Hypothalamus (tissue), 51 donors: ENCODE measurements at places on chromosomes 7 and 10.

GRCh38 chr10:90945491-90946070, 24.7 kb upstream of the ANKRD1 start:
- no peak for DNase-seq

DNA sequence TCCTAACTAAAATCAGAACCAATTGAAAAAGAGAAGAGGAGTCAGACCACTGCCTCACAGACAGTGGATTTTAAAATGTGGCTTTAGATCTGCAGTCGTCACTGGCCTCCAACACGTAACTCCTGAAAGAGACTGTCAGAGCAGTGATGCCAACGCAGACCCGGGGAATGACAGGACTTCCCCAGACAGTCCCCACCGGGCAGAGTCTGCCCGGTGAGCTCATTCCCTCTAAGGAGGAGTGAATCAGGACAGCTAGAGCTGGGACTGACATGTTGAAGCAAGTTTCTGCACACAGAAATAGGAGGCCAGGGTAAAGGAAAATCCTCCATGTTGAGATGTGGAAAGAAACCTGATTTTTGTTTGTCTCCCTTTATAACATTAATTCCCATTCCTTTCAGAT, 105.0 kb downstream of the TES start:
- DNase-seq, result no peak

DNA sequence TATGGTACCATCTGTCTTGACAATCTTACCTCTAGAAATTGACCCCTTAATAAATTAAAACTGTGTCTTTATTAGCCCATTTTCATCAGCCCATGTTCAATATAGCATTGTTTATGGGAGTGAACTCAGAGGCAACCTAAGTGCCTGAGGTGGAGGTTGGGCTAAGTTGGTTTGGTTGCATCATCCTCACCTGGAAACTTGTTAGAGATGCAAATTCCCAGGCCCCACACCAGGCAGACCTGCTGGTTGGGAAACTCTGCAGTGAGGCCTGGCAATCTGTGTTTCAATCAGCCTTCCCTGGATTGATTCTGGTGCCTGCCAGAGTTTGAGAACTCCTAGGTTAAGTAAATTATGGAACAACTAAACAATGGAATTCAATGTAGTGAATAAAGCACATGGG, 9.4 kb upstream of the FAM170B start:
- no peak for DNase-seq

DNA sequence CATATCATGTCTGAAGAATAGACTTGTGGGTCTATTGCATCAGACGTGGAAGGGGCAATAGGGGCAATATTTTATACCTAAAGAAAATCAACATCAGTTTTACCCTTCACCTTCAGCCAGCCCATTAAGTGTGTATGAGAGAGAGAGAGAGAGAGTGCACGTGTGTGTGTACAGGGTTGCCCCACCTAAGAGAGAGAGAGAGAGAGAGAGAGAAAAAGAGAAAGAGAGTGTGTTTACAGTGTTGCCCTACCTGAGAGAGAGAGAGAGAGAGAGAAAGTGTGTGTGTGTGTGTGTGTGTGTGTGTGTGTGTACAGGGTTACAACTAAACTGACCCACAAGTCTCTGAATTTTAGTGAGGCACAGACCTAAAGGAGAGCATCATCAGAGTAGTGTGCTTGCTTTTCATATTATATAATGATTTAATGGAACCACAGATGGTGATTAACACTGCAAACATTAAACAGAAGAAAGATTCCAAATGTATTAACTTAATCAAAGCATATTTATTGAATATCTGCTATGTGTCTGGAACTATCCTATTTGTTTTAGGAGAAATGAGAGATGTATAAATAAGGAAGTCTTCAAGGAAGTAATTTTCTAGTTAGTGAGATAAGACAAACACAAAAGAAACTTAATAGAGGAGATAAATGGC, 66.8 kb downstream of the CD36 start:
- DNase-seq, result no peak

GRCh38 chr10:110903280-110904278, 15.4 kb downstream of the BBIP1 start:
- DNase-seq, result no peak

GRCh38 chr7:108156897-108157605, 26.9 kb upstream of the LAMB4 start:
- no peak for DNase-seq

DNA sequence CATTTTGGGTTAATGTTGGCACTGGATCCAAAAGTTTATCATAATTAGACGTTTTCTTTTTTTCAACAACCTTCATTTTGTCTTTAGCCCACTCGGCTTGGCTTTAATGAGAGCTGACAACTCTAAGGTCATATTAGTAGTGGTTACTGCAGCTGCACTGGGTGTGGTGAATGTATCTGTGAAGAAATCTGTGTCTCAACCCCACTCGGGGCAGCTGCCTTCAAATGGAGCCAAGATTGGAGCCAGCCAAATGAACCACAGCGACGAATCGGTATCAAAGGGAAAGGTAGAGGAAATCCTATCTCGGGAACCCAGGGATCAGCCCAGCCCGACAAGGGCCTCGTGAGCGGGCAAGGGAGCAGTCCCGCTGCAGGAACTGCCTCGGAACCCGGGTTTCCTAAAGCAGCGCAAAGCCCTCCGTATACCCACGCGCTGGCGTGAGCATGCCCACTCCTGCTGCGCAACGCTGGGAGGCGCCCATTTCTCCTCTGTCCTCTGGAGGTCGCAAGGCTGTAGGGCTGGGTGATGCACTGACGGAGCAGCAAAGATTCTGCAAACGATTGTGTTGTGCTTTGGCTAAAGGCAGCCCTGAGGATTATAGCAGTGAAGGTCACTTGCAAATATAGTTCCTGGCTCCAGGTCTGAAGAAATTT, 98.7 kb upstream of the MBL2 start:
- no peak for DNase-seq

DNA sequence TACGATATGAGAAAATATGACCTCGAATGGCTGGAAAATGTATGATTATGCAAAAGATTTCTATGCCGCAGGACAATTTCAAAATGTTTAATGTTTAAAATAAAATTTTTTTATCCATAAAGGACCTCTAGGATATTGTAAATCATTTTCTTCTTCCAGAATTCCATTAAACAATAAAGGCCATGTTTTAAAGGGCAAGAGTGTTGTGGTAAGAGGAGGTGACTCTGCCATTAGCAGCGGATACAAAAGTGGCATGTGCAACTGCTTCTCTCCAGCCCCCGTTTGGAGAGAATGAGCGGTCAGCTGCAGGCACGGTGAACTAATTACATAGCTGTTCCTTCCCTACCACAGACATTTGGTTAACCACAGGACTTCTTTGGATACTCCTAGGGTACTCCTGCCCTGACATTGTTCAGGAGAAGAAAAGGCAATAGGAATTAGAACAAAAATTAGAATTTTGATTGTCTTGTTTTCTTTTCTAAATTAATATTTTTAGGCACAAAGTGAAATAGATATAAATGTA, 63.8 kb downstream of the HBP1 start:
- DNase-seq, result no peak

DNA sequence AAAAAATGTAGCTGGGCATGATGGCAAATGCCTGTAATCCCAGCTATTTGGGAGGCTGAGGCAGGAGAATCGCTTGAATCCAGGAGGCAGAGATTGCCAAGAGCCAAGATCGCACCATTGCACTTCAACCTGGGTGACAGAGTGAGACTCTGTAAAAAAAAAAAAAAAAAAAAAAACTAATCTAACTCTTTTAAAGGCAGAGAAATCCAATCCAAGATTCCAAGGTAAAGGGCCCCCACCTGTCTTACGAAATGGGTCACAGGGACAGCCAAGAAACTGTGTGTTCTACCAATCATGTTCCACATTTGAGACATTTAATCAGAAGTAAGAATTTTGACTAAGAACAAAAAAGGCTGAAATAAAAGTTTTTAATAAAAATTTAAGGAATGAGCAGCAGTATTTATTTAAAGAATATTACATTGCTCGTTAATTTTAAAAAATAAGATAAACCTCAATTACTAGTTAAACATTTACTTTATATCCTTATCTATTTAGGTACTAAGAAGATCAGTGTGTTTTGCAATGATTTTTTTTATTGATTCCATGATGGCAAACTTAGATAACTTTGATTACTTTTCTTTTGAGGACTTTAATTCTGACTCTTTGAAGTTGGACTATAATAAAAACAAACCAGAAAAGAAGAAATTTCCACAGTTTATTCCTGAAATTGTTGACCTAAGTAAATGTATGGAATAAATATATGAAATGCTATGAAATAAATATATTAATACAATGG, 6.7 kb upstream of the OAT start:
- no peak for DNase-seq

- peak; percentile 89 for DNase-seq
Measured at GRCh38 chr10:102117391-102118159, 2.6 kb downstream of the LDB1 start.

DNA sequence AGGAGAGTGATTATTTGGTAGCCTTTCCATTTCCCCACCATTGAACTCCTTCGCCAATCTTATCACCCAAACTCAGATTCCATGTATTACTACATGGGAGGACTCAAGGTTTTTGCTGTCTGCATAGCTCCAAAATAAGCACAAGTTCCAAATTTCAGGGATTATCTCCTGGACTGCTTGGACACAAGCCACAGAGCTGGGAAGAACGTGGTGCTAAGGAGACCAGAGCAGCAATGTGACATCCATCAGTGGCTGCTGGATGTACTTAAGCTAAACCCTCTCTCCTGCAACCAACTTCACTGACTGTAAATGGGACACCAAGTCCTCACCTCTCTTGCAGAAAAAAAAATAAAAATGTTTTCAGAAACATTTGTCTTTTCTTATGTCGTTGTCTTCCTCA, 56.3 kb downstream of the NRP1 start:
- no peak for DNase-seq

DNA sequence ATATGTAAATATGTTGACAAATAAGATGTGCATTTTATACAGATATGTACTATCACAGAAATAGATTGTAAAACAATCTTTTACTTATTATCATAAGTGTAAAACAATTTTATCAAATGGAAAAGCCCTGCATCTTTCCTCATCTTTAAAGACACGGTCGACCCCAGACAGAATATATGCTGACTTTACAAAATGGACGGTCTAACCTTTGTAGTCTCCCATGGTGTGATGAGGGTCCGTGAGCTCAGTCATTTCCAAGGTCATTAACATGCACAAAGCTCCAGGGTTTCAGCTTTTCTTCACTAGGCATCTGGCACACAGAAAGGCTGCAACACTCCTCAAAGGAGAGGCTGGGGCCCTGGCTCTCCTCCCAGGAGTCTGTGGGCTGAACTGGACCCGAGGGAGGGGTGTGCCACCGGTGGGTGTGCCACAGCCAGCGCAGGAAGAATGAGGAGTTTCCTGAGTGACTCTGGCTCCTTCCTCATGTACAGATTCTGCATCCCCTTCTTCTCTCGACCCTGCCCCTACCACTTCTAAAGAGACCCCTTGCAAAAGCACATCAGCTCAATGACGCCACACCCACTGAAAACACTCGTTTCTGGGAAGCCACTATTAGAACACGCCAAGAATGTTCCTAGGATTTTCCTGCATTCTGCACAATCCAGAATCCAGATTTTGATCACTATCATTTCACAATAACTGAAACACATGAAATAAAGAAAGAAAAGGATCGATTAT, 26.2 kb upstream of the ABLIM1 start:
- peak; percentile 56 for DNase-seq

- no peak for DNase-seq
Measured at GRCh38 chr10:15718694-15719048, 1.1 kb downstream of the ITGA8 start.

DNA sequence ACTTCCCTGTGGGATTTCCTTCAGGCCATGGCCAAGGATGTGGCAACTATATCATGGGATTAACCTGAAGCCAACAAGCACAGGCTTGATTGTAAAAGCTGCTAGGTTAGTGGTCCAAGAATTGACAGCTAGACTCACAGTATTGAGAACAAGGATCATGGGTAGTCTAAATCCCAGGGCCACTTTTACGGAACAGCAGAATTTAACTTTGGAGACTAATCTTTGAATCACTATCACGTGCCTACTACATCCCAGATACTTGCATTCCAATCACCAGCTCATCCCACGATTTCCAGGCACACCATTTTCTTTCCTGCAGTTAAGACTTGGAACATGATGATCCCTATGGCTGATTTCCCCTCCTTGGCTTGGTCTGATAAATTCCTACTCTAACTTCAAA, 65.6 kb upstream of the ADO start:
- DNase-seq, result no peak

DNA sequence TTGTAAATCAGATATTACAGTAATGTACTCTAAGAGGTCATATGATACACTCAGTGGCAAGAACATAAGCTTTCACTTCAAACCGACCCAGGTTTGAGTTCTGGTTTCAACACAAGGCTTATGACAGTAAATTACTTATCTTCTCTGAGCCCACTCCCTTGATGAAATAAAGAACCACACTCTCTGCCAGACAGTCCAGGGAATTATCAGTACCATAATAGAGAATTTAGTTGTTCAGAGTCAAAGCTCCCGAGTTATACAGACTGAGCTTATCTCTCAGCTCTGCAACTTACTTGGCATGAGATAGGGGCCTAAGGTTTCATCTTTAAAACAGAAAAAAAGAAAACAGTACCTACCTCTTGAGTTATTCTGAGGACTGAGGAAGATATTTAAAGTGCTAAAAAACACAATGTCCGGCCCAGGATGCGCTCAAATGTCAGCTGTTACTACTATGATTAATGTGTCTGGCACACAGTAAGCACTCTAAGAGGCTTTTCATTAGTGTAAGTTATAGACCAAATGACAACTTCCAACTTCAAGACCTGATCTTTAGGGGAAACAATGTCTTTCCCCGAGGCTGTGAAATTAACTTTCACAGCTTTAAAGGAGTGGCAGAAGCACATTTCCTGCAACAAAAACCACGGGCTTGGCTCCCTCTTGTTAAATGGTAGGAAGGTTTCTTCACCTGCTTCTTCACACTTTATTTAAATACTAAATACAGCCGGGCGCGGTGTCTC, 38.1 kb downstream of the UBE2H start:
- DNase-seq, result no peak

DNA sequence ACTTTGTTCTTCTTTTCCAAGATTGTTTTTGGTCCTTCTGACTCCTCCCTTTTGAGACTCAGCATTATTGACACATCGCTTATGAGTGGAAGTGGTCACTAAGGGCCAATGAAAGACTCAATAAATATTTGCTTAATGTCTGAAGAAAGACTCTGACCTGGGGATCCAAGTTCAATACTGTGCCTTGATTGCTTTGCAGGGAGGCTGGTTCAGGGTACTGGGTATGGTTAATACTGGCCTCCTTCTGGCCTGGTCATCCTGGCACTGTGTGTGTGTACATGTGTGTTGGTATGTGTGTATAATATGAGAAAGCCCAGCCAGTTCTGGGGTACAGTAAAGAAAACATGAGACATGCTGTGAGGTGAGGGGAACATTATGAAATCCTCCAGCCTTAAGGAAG, 7.6 kb upstream of the PDZD8 start:
- DNase-seq, result no peak

GRCh38 chr7:74068378-74069085, 15.1 kb upstream of the LIMK1 start:
- DNase-seq, result no peak

DNA sequence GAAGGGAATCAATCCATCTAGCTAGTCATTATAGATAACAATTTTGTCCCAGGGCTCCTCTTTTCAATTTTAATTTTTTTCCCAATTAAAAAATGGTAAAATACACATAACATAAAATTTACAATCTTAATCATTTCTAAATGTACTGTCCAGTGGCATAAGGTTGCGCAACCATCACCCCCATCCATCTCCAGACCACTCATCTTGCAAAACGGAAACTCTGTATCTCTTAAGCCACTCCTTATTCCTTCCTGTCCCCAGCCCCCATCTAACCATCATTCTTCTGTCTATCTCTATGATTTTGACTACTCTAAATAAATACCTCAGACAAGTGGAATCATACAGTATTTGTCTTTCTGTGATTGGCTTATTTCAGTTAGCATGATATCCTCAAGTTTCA, 46.1 kb upstream of the RAB18 start:
- no peak for DNase-seq
